ENCODE measurements at places on chromosomes 7 and 10.
A peak's percentile ranks its signal among the peaks of the same experiment; 100 is the strongest.

GRCh38 chr10:52318822-52319464 lies 4.9 kb downstream of the DKK1 start:
- peak; percentile 92 for DNase-seq

- DNase-seq = no peak
These were observed 114.9 kb downstream of the BUB3 start for GRCh38 chr10:123269017-123269552.

DNA sequence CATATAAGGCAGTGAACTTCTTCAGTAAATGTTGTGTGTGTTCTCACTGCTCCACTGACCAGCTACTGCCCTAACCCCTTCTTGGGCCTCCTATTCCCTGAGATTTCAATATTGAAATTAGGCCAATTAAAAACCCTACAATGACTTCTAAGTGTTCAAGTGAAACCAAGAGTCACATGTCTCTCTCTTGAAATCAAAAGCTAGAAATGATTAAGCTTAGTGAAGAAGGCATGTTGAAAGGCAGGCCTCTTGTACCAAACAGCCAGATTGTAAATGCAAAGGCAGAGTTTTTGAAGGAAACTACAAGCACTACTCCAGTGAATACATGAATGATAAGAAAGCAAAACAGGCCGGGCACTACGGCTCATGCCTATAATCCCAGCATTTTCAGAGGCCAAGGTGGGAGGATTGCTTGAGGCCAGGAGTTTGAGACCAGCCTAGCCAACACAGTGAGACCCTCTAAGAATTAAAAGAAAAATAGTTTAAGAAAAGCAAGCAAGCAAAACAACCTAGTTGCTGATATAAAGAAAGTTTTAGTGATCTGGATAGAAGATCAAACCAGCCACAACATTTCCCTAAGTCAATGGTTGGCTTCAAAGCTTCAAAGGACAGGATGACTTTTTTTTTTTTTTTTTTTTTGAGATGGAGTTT lies 22.3 kb downstream of the BRAF start:
- no peak for DNase-seq

GRCh38 chr10:116371737-116372136 lies 47.5 kb downstream of the CCDC172 start:
- DNase-seq = no peak

- DNase-seq = no peak
These were observed 131.3 kb downstream of the AKR1D1 start for GRCh38 chr7:138207555-138207971.

DNA sequence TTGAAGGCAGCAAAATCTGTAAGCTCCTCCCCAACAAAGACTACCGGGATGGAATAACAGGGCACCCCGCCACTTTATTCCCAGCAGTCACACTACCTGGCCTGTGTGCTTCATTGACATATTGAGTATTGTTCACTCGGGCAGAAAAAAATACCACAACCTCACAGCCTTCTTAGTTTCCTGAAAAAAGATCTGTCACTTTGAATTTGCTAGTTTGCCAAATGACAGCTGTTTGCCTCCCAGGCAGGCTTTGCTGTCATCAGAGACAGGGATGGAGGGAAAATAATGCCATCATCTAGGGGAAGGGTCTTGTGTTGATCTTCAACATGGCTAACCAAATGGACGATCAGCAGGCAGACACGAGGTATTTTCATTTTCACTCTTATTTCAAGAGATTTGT lies 26.9 kb downstream of the BMPER start:
- no peak for DNase-seq

DNA sequence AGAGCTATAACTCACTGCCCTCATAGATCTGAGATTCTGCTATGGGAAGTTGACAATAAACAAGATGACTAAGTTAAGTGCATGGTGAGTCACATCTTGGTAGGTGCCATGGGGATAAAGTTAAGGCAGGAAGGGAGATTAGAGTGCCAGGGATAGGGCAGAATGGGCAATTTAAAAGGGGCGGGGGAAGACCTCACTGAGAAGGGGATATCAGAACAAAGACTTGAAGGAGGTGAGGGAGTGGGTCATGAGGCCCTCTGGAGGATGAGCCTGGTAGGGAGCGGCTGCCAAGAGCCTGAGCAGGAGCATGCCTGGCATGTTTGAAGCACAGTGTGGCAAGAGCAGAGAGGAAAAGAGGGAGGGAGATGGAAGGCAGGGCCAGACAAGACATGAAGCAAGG lies 34.8 kb upstream of the INMT start:
- DNase-seq = peak; percentile 10

DNA sequence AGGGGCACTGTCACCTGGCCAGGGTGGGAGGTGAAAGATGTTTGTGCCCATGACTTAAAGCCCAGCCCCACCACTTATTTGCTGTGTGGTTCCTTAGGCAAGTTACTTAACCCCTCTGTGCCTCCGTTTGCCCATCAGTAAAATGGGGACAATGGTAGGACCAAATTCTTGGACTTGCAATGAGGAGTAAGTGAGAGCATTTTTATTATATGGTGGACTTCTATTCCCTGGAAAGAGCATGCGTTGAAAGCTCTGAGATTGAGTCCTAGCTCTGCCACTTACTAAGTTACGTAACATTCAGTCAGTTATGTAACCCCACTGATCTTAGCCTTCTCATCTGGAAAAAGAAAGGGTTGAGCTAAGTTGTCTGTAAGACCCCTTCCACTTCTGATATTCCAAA lies 18.8 kb downstream of the VSIR start:
- DNase-seq = no peak

- no peak for DNase-seq
These were observed 207.8 kb downstream of the TFEC start for GRCh38 chr7:115822801-115823200.

- DNase-seq = no peak
These were observed 60.8 kb downstream of the NPSR1 start for GRCh38 chr7:34718867-34719266.

DNA sequence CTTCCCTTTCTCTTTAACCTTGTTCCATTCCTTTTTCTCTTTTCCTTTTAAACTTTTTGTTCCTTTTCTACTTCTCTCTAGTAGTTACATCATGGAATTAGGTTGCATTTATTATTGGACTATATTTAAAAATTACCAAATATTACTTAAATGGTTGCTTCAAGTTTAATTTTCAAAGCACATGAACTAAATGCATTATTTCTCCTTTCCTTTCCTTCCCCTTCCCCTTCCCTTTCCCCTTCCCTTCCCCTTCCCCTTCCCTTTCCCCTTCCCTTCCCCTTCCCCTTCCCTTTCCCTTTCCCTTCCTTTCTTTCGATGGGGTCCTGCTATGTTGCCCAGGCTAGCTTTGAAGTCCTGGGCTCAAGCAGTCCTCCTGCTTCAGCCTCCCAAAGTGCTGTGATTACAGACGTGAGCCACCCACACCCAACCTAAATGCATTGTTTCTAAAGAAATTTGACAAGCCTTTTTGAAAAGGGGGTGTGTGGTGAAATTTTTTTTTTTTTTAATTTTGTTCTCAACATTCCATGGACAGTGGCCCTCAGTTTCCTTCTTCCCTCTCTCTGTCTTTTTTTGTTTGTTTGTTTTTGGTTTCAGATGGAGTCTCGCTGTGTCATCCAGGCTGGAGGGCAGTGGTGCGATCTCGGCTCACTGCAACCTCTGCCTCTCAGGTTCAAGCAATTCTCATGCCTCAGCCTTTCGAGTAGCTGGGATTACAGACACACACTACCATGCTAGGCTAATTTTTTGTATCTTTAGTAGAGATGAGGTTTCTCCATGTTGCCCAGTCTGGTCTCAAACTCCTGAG lies 31.2 kb downstream of the TMEM60 start:
- DNase-seq = no peak

- DNase-seq = no peak
These were observed 23.7 kb downstream of the BTBD16 start for GRCh38 chr10:122294511-122295450.

DNA sequence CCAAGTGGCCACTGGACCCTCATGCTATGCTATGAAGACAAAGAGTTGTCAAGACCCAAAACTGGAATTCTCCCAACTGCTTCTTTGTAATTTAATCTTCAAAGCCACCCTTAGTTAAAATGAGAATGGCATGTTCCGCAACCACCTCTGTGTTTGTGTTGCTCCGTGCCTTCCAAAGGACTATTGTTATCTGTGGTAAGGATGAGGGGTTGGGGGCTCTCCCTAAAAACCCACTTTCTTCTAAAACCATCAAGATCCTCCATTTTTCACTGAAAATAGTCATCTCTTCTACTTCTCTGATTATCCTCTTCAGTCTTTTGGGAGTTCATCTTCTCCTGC lies 222.1 kb upstream of the AOAH start:
- DNase-seq = no peak

DNA sequence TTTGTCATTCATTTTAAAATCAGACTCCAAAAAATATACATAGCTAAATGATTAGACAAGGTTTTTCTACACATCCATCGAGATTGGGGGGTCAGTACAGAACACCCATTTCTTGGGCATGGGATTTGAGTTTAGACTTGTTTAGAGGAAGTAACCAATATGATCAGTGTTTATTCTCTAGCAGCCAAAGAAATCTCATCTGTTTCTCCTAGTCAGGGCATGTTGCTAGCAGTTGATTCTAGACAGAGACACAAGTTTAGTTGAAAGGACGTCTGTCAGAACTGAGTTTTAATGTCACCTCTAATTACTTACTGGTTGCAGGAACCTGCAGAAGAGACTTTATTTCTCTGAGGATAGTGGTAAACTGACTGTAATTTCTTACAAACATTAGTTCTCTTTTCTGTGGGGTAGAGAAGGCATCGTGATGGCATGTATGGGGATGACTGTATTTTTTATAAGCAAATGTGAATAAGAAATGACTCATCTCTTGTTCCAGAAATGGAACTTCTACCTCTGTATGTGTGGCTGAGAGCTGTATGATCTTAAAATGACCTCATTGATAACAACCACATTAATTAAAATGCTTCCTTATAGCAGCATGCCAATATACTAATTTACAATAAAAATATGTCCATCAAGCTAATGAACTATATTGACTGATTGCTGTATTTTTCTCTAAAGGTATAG lies 30.6 kb upstream of the RHOBTB1 start:
- DNase-seq = no peak

GRCh38 chr10:16439295-16439694 lies 2.5 kb downstream of the PTER start:
- DNase-seq = no peak

DNA sequence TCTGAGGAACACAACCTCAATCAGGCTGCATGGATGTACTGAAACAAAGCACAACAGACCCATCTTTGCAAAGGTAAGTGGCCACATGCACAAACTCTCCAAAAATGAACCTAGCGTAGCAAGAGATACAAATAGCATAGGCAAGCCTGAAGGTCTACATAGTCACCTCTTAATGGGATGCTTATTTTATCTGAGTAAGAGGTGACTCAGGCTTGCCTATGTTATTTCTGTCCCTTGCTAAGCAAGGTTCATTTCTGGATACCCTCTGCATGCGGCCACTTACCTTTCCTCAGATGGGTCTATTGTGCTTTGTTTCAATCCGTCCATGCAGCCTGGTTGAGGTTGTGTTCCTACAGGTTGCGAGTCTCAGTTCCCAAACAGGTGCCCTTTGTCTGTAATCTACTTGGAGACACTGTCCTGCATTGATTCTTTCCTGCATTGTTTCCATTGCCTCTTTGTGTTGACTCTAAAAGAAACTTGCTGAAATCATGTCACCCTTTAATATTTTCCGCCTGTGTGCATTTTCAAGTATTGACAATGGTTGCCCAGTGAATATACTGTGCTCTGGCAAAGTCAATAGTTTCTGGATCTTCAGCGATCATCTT lies 291.8 kb upstream of the LYZL1 start:
- peak; percentile 23 for DNase-seq

GRCh38 chr7:56087445-56087844 lies 5.3 kb downstream of the PHKG1 start:
- DNase-seq = no peak

GRCh38 chr7:74074770-74075169 lies 8.8 kb upstream of the LIMK1 start:
- DNase-seq = no peak

DNA sequence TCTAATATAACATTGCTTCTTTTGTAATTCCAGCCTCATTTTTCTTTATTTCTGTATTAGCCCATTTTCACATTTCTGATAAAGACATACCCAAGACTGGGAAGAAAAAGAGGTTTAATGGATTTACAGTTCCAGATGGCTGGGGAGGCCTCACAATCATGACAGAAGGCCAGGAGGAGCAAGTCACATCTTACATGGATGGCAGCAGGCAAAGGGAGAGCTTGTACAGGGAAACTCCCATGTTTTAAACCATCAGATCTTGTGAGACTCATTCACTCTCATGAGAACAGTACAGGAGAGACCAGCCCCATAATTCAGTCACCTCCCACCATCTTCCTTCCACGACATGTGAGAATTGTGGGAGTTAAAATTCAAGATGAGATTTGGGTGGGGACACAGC lies 510.3 kb downstream of the CNTNAP2 start:
- DNase-seq = no peak

GRCh38 chr10:63464402-63465292 lies 1.1 kb downstream of the JMJD1C start:
- DNase-seq = peak; percentile 1

DNA sequence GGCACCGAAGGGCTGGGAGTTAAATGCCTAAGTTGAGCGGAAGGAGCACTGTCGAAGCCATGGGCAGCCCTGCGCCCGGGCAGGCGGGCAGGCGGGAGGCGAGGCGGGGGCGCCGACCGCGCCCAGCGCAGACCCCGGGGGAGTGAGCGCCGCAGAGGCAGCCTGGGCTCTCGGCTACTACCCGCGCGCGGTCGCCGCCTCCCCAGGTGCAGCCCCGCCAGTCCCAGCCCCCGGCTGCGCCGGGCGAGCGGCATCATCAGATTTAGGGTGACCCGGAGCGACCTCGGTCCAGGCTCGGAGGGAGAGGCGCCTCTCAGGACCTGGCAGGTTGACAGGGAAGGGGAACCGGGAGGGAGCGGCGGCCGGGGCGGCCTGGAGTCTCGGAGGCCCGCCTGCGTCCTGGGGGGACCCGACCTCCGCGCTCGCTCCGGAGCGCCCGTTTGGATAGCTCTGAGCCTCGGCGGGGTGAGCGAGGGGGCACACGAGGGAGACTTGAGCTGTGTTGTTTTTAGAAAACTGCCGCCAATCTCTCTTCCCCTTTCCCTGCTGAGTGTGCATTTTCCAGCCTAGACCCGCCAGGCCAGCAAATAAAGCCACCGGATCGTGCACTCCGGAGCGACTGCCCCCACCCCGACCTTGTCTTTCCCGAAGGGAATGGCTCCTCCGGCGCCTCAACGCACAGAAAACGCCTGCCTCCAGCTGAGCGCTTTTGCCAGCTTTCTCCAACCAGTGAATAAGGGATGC lies 2.3 kb upstream of the NRP1 start:
- peak; percentile 11 for DNase-seq

GRCh38 chr10:132511121-132512051 lies 26.2 kb upstream of the INPP5A start:
- no peak for DNase-seq

- no peak for DNase-seq
These were observed 209.1 kb downstream of the PRPF18 start for GRCh38 chr10:13795653-13796555.

DNA sequence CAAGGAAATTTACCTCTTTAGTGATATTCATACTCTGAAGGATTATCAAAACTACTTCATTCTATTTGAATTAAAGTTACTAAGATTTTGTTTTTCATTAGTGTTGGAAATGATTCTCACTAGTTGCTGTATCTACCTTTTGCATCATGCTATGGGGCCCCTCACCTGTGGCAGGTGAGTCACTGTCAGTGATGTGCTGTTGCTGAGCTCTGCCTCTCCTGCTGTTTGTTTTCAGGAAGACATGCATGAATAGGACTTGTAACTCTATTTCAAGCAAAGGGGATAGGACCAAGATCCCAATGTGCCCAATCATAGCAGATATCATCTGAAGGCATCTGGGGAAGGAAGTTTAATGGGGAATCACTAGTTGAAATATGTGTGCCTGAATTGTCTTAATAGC lies 57.4 kb upstream of the AGR3 start:
- DNase-seq = no peak

All from trophoblast cell (in vitro differentiated cells and primary cell).